ENCODE measurements at places on chromosomes 3 and 15.

DNA sequence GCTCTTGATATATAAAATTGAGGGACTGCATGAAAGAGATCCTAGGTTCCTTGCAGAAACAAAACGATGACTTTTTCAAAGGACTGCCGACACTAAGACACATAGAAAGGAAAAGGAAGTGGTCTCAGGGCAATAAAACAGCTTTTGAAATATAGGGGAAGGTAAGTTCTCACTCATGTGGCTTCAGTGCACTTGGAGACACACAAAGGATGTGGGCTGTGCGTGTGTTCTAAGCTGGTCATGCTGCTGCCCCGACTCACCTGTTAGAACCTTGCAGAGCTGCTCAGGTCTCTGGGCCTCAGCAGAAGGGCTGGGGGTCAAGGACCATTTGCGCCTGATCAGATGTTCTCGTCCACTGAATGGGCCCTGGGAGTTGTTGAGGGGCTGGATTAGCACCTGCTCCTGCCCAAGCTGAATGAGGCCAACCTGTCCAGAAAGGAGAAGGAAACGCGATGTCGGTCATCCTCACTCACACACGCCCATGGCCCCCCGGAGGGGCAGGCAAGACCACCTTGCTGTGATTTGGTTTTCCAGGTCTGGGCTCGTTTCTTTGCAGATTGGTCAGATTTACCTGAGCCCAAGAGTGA is 11.1 kb downstream of the ADAMTS17 start:
- DNase-seq = no peak

- no peak for DNase-seq
Observed at GRCh38 chr3:195045481-195046210, 225.3 kb downstream of the XXYLT1 start.

GRCh38 chr3:133827684-133828083 is 22.1 kb downstream of the SRPRB start:
- DNase-seq = no peak

DNA sequence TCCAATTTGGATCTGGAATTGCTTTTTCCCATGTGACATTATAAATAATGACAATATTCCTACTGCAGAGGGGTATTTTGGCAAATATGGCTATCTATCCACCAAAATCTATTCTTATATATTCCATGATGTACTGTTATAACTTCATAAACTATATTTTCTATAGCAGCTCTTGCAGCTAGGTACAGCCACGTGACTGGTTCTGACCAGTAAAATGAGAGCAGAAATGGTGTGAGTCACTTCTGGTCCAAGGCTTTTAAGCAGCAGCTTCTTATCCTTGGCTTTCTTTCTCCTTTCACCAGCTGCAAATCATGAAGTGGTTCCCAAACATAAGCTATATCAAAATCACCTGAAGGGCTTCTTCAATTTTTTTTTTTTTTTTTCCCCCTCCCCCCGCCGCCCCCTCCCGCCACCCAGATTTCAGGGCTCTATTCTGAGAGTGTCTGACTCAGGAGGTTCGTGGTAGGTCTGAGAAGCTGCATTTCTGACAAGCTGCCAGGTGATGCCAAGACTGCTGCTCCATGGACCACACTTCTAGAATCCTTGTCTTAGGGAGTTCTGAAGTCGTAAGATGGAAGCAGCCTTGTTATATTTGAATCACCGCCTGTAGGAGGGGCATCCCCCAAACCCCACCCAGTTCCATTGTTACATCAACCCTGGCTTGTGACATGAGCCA is 357.5 kb downstream of the CHST2 start:
- DNase-seq = no peak

- DNase-seq = no peak
Observed at GRCh38 chr3:90221900-90222299, 1114.5 kb downstream of the EPHA3 start.

- DNase-seq = no peak
Observed at GRCh38 chr3:59798372-59799086, 748.7 kb upstream of the CFAP20DC start.

DNA sequence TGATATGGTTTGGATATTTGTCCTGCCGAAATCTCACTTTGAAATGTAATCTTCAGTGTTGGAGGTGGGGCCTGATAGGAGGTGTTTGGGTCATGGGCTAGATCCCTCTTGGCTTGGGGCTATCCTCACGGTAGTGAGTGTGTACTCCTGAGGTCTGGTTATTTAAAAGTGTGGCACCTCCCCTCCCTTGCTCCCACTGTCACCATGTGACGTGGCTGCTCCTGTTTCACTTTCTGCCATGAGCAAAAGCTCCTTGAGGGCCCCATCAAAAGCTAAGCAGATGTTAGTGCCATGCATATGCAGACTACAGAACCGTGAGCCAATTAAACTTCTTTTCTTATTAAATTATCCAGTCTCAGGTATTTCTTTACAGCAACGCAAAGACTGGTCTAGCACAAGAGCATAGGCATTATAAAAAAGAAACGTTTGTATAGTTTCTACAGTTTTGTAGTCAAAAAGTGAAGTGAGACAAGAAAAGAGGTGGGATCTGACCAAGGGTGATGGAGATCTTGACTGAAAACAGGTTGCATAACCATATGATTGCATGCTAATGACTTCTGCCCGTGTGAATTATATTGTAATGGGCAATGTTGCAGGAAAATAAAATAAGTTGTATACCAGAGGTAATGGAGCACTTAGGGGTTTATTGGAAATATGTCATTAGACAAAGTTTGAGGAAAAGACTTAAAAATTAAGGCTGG is 28.5 kb upstream of the CLASP2 start:
- no peak for DNase-seq

- no peak for DNase-seq
Observed at GRCh38 chr15:78453447-78453846, 15.4 kb downstream of the IREB2 start.

- peak; percentile 89 for DNase-seq
Observed at GRCh38 chr15:34318277-34319079, 19.1 kb downstream of the SLC12A6 start.

DNA sequence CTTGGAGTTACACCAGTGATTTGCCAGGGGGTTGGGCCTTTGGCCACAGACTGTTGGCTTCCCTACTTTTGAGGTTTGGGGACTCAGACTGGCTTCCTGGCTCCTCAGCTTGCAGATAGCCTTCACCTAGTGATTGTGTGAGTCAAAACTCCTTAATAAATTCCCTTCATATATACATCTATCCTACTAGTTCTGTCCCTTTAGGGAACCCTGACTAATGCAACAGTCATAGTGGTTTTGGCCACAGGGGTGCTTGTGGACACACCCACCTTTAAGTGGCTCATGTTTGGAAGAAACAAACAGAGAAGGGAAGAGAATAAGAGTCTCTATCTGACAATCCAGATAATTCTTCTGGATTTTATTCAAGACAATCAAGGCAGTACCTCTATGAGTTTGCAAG is 457.7 kb downstream of the EPHA3 start:
- DNase-seq = no peak

GRCh38 chr3:134028486-134029255 is 1.1 kb downstream of the SLCO2A1 start:
- DNase-seq = no peak

GRCh38 chr15:25416693-25417092 is 22.1 kb downstream of the UBE3A start:
- no peak for DNase-seq

- DNase-seq = no peak
Observed at GRCh38 chr3:20218215-20218614, 32.2 kb upstream of the SGO1 start.

DNA sequence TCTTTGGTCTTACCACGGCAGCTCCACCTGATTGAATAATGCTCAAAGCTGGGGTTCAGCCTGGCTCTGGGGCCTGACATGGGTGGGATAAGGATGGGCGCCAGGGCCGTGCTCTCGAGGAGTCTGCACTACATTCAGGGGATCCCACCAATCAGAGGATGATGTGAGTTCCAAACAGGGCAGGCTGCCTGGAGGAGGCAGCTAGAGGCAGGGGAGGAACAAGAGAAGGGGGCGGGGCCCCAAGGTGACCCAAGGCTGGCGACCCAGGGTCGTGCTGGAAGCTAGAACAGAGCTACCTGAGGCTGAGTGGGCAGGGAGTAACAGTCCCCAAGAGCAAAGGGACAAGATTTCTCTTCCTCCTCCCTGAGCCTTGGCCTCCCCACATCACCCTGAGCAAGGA is 56.1 kb downstream of the PCSK6 start:
- DNase-seq = no peak

- no peak for DNase-seq
Observed at GRCh38 chr3:190941694-190942260, 79.3 kb upstream of the GMNC start.

DNA sequence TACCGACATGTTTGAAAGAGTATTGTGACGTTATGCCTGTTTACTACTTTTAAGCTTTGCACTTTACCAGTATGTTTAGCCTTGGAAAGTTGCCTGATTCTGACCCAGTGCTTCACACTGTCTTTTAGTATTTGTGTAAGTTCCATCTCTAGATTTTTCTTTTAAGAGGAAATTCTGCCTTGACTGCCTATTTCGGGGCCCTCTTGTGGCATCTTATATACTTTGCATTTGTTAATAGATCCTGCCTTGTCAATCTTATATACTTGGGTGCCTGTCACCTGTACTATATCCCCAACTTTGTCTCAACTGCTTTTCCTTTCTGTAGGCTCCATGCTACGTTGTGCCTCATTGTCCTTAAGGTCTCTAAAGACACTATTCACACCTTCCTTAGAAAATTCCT is 244.6 kb downstream of the STXBP5L start:
- DNase-seq = no peak

- DNase-seq = no peak
Observed at GRCh38 chr3:52754373-52754772, 16.4 kb downstream of the NEK4 start.

DNA sequence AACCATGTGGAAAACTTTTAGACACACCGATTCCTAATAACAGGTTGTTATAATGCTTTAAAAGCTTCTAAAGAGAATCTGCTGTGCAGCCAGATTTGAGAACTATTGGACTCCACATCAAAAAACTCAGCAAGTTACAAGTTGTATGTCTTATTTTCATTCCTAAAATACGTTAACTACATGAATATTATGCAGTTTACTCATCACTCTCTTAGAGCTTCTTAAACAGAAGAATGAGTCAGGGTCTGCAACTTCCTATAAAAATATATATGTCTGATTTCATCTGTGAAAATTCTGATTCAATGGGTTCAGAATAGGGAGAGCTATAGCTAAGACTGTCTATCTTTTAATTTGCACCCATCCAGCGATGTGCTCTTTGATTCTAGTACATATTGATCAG is 244.2 kb upstream of the EPHA3 start:
- no peak for DNase-seq

DNA sequence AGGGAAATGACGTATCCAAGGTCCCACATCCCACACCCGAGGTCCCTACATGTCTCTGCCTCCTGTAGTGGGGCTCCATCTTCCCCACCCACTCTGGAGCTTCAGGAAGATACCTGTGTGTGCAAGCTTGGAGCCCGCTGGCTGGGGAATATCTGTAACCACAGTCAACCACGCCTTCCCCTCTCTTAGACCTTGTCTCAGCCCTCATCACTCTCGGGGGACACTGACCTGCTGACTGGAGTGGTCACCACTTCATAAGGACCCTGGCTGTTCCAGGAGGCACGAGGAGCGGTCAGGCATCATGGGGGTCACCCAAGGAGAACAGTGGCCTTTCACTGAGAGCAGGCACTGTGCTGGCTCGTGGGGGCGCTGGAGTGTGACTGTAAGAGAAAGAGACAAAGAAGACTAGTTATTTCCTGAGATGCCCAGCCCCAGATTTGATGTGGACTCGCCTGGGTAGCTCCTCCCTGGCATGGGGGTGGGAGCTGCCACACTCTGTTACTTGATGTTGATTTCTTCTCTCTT is 48.6 kb downstream of the CTXND1 start:
- DNase-seq = no peak

DNA sequence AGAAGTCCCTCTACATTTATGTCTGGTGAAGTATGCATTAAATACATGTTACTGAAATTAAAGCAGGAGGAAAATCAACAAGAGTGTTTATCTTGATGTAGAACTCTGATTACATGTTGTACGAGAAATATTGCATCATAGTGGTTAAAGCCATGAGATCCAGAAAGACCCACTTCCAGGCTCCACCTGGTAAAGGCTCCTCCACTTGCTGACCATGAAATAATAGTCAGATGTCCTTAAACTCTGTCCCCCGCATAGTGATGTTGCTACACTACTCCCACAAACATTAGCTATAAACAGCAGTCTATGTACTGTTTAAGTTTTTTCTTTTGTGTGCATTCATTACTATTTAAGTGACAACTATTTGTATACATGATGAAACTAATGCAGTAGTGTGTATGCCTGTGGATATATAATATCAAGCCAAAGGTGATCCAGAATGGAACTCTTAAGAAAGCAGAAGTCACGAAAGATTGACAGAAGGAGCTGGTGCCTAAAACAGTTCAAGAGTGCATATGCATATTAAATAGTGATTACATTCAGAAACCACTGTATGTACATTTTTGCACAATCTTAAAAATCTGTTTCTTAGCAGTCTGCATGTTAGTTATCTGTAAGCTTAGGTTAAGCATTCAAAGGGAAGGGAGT is 264.4 kb upstream of the KCNMB2 start:
- DNase-seq = no peak

GRCh38 chr3:195839260-195840010 is 27.7 kb upstream of the MUC4 start:
- no peak for DNase-seq

DNA sequence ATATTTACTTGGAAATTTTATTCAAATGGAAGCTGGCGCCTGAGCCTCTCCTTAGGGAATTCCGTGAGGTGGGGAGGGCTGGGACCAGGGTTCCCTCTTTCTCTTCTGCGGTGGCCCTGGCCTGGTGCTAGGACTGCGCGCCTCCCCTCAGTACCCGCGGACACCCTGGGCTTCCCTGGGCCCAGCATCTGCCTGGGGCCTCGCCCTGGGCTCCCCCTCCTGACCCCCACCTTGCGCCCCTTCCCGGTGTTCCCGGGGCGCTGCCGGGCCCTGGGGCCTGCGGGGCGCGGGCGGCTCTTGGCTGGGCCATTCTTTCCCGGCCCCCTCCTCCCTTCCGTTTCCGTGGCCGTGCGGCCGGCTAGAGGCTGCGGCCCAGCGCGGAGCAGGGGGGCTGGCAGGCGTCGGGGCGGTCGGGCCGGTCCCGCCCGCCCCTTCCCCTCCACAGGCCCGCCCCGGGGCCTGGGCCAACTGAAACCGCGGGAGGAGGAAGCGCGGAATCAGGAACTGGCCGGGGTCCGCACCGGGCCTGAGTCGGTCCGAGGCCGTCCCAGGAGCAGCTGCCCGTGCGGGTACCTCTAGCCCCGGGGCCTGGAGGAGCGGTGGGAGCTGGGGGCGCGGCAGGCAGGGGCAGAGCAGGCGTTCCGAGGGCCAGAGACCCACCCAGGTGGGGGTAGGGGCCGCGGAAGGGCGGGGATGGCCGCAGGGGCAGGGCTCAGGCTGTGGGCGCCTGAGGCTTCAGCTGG is at the start of gene FES:
FES (plus strand) TSS at position 529 of the 743 bp plus-strand sequence. CDS start 542 bp downstream, outside the sequence.
- DNase-seq = no peak

- DNase-seq = no peak
Observed at GRCh38 chr3:148880681-148881080, 15.6 kb downstream of the CPA3 start.

DNA sequence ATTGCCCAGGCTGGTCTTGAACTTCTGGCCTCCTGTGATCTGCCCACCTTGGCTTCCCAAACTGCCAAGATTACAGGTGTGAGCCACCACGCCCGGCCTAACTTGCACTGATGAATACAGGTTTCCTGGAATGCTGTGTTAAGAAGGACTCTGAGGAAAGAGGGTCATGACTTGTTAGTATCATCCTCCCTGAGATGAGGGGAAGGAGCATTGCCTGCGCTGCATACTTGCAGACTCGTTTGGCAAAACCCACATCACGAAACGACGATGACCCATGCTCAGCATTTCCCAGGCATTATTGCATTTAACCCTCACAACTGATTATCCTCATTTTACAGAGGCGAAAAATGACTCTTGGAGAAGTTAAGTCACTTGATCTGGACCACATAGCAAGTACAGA is 18.9 kb downstream of the COLQ start:
- DNase-seq = no peak

- no peak for DNase-seq
Observed at GRCh38 chr3:70127192-70127591, 127.7 kb downstream of the SAMMSON start.
